ENCODE measurements at places on chromosomes 5 and 9. TPM values are rescaled to one million over a fixed set of nuclear protein-coding genes. Genes with fewer than 3 reads are reported as not detected.

Gene EQTN
- not detected for total RNA-seq

Gene RNF130
- total RNA-seq, result 10.1 TPM

Gene RNF183
- not detected for total RNA-seq

Gene LRRC19
- total RNA-seq, result not detected

Gene SERF1A
- total RNA-seq, result 6.8 TPM

- peaks cover 1% of the 10 kb centered on the region for H3K27me3 ChIP-seq
- no peak overlapping the region for H3K4me3 ChIP-seq
- H3K27ac ChIP-seq, result no peak overlapping the region
Observed at GRCh38 chr5:154134499-154134898, 56.0 kb upstream of the GALNT10 start.

DNA sequence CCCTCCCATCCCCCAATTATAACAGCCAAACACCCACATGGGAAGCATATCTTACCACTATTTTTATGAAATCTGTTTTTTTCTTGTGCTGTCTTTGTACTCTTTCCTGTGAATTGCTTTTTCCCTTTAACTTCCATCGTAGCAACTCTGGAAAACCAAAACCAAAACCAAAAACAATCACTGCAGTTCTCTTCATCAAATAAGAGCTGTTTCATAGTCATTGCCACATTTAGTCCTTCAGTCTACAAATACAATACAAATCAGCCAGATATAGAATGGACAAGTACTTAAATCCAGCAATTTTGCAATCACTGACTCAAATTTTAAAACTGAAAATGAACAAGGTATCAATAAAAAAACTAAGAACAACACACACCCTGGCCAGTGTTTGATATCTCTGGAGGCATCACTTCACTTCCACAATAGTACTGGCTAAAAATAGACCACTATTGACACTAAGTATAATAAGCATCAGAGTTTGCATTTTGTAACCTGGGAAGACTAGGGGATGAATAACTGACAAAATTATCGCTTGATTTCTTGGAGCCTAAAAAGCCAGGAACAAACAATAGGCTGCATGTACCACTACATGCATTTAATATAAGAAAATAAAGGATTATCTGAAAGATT, 5.4 kb downstream of the PUM3 start:
- no peak for DNase-seq
- peaks cover 20% of the 10 kb centered on the region for H3K4me1 ChIP-seq
- H3K27me3 ChIP-seq, result no peaks in the 10 kb centered on the region
- no peak overlapping the region for H3K4me3 ChIP-seq
- peak overlapping the region; percentile 61 for H3K27ac ChIP-seq
- peaks cover 44% of the 10 kb centered on the region for H3K36me3 ChIP-seq

DNA sequence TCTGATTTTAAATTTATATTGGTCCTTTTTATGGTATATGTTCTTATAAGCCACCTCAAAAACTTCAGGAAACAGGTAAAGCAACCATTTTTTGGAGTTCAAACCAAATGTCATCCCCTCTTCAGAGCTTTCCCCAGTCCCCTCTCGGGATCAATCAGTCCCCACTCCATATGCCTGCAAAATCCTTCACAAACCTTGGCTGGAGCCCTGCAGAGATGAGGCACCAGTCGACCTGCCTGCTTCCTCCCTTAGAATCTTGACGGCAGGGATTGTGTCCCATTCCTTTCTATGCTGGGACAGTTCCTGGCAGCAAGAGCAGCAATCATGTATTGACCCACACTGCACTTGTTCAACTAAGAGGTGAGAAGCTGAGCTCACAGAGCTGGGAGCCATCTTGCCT, 22.6 kb downstream of the B4GALT1 start:
- peaks cover 79% of the 10 kb centered on the region for H3K4me1 ChIP-seq
- DNase-seq, result no peak
- H3K27me3 ChIP-seq, result no peaks in the 10 kb centered on the region
- peaks cover 29% of the 10 kb centered on the region for H3K36me3 ChIP-seq
- H3K27ac ChIP-seq, result peak overlapping the region; percentile 66

DNA sequence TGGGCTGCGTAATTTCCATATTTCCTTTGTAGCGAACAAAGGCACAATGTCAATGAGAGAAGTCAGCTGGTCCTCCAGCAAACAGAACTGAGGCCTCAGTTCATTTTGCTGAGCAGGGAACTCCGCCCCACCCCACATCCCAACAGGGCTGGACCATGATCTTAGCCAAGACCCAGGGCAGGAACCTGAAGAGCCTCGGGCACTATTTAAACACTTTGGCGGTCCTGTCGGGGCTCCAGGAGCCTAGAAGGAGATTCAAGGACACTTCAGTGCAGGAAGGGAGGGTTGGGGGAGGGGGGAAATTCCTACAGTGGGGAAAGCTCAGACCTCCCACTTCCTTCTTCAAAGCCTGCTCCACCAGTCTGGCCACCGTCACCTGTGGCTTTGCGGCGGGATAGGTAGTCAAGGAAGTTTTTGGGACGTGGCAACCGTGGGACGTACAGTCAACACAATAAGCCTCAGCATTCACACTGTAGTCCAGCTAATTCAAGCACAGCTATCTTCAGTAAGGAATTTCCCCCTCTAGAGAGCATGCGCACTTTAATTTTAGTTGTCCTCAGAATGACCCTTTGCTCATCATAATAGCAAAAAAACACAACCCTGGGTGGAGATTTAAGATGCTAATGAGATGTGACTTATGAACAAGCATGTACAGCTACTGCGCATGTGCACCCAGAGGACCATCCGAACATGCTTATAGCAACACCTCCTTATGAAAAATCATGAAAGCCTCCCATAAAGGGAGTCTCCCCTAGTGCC, 30.9 kb downstream of the S1PR3 start:
- H3K4me1 ChIP-seq, result no peaks in the 10 kb centered on the region
- DNase-seq, result no peak
- no peaks in the 10 kb centered on the region for H3K36me3 ChIP-seq
- H3K27me3 ChIP-seq, result peaks cover 2% of the 10 kb centered on the region
- H3K27ac ChIP-seq, result no peak overlapping the region

DNA sequence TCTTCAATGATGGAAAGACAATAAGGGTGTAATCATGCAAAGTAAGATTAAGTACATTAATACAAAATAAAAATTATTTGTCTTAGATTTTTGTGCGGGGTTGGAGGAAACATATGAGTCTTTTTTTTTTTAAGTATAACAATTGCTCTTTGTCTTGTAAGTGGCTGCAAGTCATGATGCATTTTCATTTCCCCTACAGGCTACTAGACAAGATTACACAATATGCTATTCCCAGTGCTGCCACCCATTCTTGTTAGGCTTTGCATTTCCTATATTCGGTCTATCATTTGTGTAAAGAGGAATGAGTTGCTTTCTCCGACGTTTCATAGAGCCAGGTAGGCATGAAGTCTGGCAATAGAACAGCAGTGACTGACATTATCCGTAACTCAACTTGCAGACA, 294.2 kb upstream of the CYLC2 start:
- H3K27me3 ChIP-seq, result no peaks in the 10 kb centered on the region
- no peak for DNase-seq
- no peaks in the 10 kb centered on the region for H3K36me3 ChIP-seq
- H3K27ac ChIP-seq, result no peak overlapping the region
- H3K4me1 ChIP-seq, result no peaks in the 10 kb centered on the region

Data from activated CD8-positive, alpha-beta T cell treated with anti-CD3 and anti-CD28 coated beads for 36 hours (primary cell).